ENCODE measurements at places on chromosomes 12 and 14.
A peak's percentile ranks its signal among the peaks of the same experiment; 100 is the strongest.

DNA sequence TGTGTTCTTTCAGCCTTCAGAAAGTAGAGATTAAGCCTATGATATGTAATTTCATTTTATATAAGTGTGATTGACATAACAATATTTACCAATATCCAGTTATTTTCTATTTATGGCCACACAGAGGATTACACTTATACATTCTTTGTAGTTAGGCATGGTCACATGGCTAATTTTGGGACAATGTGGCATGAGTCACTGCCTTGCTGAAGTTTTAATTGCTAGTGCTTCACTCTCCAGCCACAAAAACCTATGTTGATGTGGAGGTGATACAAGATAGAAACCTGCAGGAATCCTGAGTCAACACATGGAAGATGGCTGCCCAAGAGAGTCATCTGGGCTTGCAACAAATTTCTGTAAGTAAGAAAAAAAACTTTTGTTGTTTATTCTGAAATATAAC is 17.0 kb downstream of the CLEC14A start:
- DNase-seq: no peak

GRCh38 chr12:28489246-28489645 is 299.0 kb downstream of the CCDC91 start:
- no peak for DNase-seq

DNA sequence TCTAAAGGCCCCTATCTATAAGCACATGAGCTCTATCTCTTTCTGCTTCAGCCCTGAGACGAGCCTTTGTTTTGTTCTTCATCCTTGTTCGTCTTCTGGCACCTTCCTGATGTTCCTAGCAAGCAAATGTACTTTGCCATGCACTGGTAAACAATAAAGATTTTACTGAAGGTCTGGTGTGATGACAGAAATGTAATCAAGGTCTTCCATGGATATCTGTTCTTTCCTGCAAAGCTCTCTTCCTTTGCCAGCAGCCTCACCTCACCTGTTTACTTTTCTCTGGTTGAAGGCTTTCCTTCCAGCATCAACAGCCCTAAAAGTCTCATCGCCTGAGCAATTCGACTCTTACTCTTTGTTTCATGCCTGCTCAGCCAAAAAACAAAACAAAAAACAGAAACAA is 330.3 kb downstream of the PCNX1 start:
- DNase-seq: no peak

DNA sequence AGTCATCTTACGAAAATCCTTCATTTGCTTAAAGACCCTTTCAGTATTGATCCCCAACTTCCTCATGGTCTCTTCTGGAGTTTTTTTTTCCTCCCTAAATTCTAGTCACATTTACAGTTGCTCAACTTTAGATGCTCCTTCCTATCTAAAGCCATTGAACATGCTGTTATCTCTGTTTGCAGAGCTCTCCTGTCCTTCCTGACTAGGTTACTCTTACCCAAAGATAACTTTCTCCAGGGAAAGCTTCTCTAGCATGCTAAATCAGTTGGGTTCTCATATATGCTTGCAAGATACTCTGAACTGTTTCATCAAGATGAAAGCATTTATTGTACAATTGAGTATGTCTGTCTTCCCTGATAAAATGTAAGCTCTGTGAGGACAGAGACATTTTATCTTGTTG is 1.8 kb upstream of the RAB21 start:
- no peak for DNase-seq

DNA sequence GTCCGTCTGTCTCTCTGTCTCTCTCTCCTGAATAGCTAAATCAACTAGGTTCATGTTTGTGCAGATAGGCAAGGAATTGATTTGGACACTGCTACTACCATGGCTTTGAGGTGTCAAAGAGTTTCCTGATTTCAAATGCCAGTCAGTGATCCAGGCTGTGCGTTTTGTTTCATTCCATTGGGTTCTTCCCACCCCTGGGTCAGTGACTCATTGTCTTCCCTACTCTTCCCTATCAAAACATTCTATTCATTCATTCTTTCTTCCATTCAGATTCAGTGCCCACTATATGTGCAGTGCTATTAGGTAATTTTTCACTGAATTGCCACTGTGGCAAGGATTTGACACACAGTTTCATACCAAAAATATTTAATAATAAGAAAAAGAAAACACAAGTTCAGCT is 50.4 kb downstream of the RPH3A start:
- no peak for DNase-seq

DNA sequence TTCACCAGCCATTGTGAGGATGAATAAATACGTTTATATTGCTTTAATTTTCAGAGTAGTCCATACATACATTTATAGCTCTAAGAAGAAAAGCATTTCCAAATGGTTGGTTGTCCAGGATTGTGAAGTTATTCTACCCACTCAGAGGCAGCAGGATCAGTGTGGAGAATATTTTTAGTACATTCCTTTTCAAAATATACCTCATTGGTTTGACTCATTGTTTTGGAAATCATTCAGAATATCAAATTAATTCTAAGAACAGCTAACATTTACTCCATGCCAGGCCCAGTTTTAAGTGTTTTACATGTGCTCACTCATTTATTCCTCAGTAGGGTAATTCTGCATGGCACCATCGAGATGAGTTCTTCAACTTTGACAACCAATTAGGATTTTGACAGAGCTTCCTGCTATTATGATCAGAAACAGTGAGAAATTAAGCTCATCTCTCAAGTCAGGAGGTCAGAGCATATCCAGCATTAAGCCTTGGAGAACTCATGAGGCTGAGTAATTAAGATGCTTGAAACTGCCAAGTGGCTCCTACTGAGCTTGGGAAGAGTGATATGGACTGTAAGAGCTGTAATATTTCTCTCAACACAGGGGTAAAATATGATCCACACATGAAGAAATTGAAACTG is 153.3 kb upstream of the CLEC14A start:
- no peak for DNase-seq

- DNase-seq: no peak
Observed at GRCh38 chr12:94717108-94717507, 66.8 kb upstream of the TMCC3 start.

- DNase-seq: no peak
Observed at GRCh38 chr12:127533353-127533752, 733.6 kb upstream of the TMEM132C start.

DNA sequence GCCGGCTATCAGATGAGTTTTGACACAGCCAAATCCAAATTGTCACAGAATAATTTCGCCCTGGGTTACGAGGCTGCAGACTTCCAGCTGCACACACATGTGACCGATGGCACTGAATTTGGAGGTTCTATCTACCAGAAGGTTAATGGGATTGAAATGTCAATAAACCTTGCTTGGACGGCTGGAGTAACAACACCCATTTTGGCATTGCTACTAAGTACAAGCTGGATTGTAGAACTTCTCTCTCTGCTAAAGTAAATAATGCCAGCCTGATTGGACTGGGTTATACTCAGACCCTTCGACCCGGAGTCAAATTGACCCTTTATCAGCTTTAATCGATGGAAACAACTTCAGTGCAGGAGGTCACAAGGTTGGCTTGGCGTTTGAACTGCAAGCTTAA is 100.2 kb upstream of the EVL start:
- no peak for DNase-seq

- no peak for DNase-seq
Observed at GRCh38 chr14:49966304-49966809, 73.5 kb downstream of the ARF6 start.

- no peak for DNase-seq
Observed at GRCh38 chr12:83186419-83186818, 499.7 kb downstream of the TMTC2 start.

DNA sequence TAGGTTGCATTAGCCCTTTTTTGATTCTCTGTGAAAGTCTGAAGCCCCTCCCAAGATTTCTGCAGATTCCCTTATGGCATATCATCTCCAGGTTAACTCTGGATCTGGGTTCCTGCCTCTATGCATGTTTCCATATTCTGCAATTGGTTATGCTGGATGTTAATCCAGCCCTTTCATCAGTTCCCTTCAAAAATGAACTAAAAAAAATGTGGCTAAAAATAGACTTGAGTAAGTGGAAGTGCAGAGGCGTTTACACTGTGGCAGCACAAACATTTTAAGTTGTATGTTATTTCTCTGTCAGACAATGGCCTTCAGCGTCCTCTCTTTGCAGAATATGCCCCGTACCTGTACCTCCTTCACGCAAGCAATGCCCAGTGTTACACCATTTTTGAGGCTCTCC is 11.4 kb downstream of the MGST1 start:
- no peak for DNase-seq

DNA sequence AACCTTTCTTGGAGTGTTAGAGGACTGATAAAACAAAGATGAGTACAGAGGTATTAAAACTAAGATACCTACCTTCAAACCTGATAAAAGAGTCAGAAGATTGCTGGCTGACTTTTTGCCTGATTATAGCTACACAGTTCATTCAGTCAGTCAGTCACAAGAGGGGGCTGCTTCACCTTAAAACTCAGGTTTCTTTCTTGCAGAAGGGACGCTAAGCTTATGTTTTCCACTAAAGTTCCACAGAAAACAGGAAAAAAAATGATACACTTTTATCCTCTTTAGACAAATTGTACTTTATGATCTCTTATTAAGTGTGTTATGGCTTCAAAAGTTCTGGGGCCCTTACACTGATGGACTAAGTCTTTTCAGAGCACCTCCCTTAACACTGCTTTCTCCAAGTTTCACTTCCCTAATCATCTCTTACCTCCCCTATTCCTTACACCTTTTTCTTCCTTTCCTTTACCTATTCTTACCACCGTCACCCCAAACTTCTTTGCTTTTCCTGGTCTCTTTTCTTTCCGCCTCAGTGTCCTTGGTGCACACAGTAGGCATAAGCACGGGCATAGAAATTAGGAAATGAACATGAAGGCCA is 448.7 kb upstream of the OR4E1 start:
- DNase-seq: no peak

- DNase-seq: no peak
Observed at GRCh38 chr12:61282790-61283575, 977.2 kb upstream of the USP15 start.

GRCh38 chr12:114221957-114222630 is 183.8 kb downstream of the TBX5 start:
- no peak for DNase-seq

GRCh38 chr14:54465654-54466053 is 23.1 kb downstream of the GMFB start:
- DNase-seq: no peak

GRCh38 chr12:124616394-124617221 is 49.2 kb upstream of the NCOR2 start:
- DNase-seq: no peak

GRCh38 chr12:117582135-117582784 is 220.8 kb upstream of the NOS1 start:
- no peak for DNase-seq

- no peak for DNase-seq
Observed at GRCh38 chr12:10363658-10363913, 26.3 kb downstream of the KLRK1 start.

GRCh38 chr12:113422886-113423669 is 898 bp downstream of the SDSL start:
- no peak for DNase-seq

- no peak for DNase-seq
Observed at GRCh38 chr14:39673270-39673711, 241.1 kb upstream of the FBXO33 start.

GRCh38 chr14:51028361-51028760 is 66.5 kb downstream of the TRIM9 start:
- DNase-seq: no peak

- no peak for DNase-seq
Observed at GRCh38 chr12:22539055-22539454, 5.3 kb downstream of the C2CD5 start.

DNA sequence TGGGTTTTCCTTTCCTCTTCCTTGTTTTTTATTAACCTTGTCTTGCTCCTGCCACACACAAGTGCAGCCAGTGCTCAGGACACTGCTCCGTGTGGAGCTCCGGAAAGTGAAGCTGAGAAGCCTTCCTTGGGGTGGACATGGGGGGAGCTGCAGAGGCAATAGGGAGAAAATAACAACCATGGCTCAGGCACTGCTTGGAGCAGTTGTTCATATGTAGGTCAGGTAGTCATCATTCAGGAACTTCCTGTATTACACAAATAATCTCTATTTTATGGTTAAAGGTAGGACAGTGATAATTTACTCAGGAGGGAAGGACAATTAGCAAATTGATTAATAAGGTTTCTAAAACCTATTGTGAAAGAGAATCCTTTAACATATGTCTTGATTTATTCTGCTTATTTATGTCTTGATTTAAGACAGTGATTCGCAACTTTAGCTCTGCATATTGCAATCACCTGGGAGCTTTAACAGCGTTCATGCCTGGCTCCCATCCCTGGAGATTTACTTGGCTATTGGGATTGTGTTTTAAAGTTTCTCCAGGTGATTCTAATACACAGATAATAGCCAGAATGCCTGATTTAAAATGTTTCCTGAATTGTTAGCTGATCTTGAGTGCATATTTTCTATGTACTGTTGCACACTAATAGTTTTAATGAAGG is 92.1 kb downstream of the ETV6 start:
- no peak for DNase-seq

GRCh38 chr12:76591476-76591875 is 31.9 kb upstream of the OSBPL8 start:
- no peak for DNase-seq

GRCh38 chr12:1531153-1531653 is 63.2 kb downstream of the FBXL14 start:
- DNase-seq: no peak

DNA sequence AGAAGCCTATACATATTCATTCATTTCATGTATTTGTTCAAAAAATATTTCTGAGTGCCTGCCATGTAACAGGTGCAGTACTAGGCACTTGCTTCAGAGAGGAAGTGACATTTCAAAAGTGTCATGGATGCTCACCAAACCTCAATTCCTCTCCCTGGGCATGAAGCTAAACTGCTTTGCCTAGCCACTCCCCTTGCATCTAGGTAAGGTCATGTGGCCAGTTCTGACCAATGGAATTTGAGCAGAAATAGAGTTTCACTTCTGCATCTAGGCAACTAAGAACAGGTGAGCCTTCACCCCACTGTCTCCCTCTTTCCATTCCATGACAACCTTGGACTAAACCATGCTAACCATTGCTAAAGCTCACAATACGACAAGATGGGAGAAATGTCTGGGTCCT is 27.6 kb downstream of the TC2N start:
- DNase-seq: no peak

GRCh38 chr12:105741786-105742566 is 396.8 kb downstream of the NUAK1 start:
- DNase-seq: peak; percentile 32

GRCh38 chr12:110640275-110641025 is 26.5 kb downstream of the TCTN1 start:
- no peak for DNase-seq

DNA sequence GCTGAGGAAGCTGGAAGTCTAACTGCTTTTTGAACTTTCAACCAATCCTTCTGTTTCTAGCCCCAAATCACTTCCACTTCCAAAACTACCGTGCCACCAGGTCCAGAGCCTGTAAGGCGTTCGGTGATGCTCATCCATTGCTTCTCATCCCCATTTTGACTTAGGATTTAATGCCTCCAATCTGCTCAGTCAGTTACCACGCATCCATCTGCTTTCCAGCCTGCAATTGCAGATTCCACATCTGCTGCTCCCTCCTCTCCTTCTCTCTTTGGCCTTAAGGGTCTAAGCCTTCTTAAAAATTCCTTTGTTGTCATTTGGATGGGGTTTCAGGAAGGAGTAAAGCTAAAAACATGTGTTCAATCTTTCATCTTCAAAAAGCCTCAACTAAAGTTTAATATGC is 74.7 kb downstream of the TUNAR start:
- no peak for DNase-seq

- DNase-seq: no peak
Observed at GRCh38 chr12:116423094-116423493, 136.1 kb upstream of the MAP1LC3B2 start.

Data from thoracic aorta (tissue), 2 donors.